ENCODE measurements at places on chromosomes 11 and 22.

DNA sequence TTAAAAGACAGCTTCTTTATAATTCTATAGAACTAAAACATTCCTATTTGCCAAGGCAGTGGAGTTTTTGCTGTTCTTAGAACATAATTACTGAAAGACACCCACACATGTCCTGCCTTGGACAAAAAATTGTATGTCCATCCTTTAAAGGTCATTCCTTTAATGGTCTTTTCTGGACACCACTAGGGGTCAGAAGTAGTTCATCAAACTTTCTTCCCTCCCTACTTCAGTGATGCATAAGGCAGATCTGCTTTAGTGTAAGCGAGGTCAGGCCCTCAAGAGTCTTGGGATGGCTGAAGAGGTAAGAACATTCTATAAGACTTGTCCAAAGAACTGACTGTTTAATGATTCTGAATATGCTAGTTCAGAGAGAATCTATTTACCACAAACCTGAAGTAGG lies 4.3 kb upstream of the OR51V1 start:
- no peak for DNase-seq

DNA sequence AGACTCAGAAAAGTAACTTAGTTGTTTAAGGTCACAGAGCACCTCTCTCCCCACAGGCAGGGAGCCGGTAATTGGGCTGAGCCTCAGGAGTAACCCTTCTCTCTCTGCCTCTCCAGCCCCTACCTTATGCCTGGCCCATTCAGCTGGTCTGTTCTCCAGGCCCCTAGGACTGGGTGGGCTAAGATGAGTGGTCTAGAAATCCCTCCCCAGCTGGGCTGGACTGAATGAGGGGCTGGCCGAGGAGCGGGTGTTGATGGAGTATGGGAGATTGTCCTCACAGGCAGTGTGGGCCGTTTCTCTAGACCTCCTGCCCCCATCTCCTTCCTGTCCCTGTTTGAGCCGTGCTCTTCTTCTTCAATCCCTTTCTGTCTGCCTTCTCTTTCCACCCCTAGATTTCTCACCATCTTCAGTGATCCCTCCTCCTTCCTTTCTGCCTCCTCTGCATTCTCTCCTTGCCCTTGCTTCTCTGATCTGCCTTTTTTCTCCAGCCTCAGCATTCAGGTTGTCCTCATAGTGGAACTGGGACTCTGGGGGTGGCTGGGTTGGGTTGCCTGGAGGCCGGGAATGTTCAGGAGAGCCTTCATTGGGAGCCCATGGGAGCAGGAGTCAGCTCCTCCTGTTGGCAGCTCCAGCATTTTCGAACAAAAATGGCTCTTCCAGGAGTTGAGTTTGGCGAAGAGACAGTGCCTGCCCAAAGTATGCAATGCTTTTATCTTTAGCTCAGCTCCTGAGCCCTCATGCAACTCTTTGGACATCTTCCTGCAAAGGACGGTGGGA lies 7.6 kb downstream of the ST3GAL4 start:
- DNase-seq = no peak

- DNase-seq = no peak
These were observed 59.7 kb upstream of the RAG2 start for GRCh38 chr11:36657610-36658267.

DNA sequence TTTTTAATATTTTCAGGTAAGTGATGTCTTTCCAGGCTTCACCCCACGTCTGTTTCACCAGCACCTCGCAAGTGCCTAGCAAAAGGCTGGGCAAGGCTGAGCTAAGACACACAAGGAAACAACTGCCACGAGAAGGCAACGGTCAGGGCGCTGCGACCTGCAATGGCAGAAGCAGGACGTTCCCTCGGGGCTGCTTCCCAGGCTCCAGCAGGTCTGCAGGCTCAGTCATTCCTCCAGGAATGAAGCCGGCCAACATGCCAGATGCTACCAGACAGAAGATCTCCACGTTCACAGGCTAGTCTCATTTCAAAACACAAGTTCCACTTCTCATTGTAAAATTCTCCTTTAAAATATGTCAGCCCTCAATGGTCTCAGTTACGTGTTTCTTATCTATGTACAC lies 45.5 kb downstream of the CELSR1 start:
- no peak for DNase-seq

DNA sequence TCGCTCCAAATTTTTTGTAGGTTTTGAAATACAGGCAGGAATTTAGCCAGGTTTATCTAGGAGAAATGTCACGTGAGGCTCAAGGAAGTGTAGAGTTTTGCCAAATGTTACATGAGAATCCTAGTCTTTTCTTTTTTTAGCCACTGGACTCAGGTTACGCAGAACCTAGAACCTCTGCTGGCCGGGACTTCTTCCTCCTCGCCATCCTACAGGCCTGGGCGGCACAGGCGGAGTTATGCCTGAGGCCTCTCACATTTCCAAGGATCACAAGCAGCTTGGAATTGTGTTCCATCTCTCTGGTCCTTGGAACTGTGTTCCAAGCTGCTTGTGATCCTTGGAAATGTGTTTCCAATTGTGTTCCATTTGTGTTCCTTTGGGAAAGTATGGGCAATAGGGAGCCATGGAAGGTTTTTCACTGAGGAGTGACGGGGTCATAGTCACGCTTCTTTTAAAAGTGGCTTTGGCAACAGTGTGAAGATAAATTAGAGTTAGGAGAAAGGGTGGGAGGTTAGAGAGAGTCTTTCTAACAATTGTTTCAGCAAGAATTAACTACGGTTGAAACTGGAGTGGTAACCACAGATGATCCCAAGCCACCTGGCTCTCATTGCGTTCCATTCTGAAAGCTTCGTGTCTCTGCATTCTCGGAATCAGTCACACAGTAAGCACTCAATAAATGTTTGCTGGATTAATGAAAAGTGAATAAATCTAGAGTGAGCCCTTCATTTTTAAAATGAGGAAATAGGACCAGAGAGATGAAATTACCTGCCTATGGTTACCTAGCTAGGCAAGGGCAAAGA lies 12.5 kb upstream of the POU2AF1 start:
- DNase-seq = no peak

DNA sequence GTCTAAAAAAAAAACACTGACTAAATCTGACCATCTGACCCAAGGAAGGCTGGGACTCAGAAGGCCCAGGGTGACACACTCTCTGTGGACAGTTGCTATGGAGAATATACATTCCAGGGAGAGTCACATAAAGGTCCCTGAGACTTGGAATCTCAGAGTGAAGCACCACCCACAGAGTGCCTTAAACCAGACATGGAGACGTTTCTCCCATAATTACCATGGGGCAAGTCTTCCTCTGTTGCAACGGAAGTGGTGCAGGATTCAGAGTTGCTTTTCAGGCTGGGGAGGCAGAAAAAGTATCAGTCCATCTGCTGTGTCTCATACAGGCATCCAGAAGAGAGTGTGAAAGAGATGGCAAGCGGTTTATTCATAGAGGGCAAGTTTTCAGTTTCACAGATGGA lies 58.7 kb upstream of the SLN start:
- no peak for DNase-seq

- no peak for DNase-seq
These were observed 600.0 kb downstream of the BRD1 start for GRCh38 chr22:49227670-49228069.

DNA sequence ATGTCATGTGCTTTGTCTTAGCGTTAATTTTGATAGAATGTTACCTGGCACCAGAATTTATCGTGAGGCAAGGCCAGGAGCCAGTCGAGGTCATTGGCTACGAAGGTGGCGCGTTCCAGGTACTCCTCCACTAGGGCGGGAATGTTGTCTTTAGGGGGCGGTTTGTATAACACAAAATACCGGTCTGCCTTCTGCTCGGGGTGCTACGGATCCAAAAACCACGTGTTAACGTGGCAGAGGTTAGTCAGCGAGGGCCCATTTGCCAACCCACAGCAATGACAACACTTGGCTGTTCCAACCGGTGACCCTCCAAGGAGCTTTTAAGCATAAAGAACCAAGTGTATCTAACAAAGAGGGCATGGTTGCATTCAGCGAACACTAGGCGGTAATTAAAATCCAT lies 12.5 kb downstream of the ASCC2 start:
- DNase-seq = no peak

DNA sequence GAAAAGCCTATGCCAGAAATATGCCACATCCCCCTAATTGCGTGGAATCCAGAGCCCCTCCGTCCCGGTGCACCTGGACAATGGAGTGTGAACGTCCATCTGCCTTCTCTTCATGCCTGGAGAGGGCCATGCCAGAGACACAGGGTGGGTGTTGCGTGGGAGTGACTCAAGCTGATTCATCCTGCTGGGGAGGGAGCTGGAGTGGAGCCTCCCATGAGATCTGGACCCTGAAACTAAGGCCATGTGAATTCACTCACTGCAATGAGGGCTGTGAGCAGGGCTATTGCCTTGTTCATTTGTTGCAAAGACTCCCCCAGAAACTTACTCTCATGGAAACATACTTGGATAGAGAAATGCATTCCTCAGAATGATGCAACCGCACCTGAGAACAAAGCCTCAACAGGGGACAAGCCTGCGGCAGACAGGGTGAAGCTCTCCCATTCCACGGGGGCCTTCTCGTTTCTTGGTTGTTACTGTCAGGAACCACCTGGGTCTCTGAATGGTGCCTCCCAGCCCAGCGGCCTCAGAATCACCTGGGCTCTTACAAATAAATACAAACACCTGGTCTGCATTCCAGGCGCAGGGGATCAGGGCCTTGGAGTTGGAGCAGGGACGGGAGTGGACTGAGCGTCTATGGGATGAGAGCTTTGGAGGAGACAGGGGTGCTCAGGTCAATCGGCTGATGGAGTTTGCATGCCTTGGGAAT lies 1031.2 kb downstream of the BRD1 start:
- no peak for DNase-seq

DNA sequence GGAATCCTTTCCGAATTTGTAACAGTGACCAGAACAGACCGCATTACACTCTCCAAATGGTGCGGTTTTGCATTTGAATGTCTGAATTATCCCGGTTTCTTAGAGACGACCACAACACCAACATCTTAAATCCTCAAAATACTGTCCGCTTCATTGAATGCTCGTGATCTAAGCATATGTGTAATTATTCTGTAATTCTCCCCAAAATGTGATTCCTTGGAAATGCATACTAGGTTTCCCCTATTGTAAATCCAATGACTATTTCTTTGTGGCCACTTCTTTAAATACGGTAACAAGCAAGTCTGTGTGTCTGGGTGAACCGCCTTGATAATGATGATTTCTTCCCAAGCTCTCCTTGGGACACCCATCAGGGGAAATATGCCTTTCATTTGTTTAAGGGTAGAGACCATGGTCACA lies 87.3 kb upstream of the DBX1 start:
- DNase-seq = no peak

GRCh38 chr11:2592559-2593392 lies 107.0 kb downstream of the KCNQ1OT1 start:
- no peak for DNase-seq

DNA sequence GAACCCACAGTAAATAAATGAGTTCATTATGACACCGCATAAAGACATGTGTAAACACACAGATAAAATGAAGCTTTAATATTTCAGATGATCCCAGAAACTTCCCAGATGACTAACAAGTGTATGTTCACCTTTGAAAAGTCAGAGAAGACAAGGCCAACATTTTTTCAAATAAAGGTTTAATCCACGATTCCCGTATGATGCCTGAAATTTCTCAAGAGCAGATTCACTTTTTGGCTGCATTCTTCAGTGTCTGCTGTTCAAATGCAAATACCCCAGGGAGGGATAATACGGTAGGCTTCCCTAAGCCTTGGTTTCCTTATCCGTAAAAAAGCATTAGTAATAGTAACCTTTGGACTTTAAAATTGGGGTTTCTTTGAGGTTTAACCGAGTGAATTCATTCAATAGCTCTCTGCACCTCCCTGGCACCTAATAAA lies 62.5 kb downstream of the SYTL2 start:
- no peak for DNase-seq

DNA sequence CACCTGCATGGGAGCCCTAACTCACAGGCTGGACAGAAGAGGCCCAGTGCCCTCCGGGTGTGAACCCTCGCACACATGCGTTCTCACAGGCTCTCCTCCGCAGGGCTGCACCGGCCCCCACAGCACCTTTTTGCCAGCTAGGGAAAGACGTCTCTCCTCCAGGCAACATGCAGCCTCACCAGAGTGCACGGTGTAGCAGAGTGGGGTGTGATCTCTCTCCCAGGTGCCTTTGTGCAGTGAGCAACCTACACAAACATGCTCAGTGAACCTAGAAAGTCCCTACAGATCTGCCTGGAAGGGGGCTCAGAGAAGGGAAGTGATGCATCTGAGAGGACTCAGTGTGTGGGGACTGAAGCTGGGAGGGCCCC lies 3.7 kb upstream of the CARNS1 start:
- DNase-seq = no peak

GRCh38 chr11:75850787-75851186 lies 35.8 kb downstream of the UVRAG start:
- DNase-seq = no peak

- no peak for DNase-seq
These were observed 305.0 kb downstream of the TBC1D22A start for GRCh38 chr22:47067321-47067890.

DNA sequence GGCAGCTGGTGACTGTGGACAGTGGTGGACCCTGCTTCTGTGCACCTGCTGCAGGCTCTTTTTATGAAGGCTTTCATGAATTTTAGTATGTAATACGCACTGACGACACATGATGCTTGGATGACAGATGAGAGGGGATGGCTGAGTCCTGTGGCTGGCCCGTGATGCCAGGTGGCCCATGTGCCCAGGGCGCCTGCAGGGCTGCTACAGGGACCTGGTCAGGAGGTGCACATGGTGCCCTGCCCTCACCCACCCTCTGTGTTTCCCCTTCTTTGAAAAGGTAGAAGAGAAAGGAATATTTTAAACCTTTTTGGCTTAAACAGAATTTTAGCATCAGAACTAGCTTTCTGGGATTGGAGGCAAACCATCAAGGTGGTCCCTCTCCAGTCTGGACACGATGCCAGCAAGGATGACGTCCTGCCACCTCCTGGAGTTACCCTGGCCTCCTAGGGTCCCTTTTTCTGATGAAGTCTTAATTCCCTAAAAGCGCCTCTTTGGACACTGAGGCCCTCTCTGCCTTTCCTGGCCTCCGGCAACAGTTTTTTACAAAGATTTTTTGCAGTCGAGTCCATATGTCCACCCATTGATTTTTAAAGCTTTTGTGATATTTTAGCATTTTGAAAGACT lies 5.4 kb upstream of the RANBP1 start:
- no peak for DNase-seq

DNA sequence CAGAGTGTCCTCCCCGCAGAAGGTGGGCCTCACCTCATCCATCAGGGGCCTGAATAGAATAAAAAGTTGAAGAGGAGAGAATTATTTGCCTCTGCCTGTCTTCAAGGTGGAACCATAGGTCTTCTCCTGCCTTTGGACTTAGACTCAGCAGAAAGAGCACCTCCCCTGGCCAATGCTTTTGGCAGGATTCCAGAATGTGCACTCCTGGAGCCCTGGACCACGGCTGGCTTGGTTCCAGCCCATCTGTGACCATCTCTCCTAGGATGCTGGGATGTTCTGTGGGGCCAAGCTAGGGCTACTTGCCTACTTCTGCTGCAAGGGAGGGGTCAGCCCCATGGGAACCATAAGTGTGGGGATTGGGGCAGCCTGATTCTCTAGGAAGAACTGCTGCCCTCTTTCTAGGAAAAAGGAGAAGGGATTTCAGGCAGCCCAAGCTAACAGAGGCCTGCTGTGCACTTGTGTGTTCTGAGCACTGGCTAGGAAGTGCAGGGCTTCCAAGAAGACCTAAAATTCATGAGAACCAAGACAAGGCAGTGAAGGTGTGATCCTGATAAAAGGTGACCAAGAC lies 32.2 kb upstream of the SHANK2 start:
- no peak for DNase-seq

Measured in CD4-positive, alpha-beta T cell treated with Interleukin-21 for 1 hour (primary cell).